Brain pericyte (primary cell): ENCODE measurements at places on chromosomes 6 and 20.

DNA sequence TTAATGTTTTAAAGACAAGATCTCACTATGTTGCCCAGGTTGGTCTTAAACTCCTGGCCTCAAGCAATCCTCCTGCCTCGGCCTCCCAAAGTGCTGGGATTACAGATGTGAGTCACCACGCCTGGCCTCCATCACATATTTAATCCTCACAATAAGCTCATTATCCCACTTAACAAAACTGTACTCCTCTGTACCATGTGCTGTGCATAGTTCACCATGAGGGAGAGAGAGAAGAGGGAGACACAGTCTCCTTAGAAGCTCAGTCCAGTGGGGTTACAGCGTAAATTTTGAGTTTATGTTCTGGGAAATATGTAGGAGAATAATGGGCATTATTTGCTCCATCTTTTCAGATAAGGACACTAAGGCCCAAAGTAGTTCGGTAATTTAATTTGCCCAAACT, 7.9 kb upstream of the CPNE5 start:
- DNase-seq = no peak

DNA sequence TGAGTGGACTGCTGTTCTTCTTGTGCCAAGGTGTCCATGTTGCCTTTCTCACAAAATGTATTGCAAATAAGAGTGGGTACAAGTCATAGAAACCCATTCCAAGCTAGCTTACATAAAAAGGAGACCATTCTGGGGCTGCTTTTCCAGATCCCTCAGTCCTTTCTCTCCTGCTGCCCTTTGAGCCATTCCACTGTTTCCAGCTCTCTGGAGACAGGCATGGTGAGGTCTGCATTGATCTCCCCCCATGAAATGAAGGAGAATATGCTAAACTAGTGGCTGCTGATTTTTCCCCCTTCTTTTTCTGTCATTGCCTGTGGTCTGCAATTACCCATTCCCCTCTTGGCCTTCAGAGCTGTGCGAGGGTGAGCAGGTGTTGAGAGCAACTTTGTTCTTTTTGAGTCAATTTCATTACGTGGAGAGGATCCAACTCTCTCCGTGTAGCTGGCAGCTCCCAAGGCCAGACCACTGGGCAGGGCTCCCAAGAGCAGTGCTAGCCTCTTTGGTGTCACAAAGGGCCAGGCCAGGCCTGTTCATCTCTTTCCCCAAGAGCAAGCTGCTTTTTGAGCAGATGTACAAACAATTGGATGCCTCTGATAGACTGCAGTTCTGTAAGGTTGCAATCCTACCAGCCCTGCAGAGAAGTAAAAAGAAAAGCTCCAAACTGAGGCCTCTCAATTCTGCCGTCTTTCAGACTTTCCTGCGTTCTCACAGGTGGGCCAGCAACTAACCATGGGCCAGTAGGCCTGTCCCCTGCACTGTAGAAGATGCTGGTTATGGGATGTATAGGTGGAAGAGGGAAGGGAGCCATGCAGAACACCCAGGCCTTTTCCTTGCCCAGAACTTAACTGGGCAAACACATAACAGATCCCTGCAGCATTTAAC, 96.1 kb upstream of the ARMC2 start:
- DNase-seq = no peak

DNA sequence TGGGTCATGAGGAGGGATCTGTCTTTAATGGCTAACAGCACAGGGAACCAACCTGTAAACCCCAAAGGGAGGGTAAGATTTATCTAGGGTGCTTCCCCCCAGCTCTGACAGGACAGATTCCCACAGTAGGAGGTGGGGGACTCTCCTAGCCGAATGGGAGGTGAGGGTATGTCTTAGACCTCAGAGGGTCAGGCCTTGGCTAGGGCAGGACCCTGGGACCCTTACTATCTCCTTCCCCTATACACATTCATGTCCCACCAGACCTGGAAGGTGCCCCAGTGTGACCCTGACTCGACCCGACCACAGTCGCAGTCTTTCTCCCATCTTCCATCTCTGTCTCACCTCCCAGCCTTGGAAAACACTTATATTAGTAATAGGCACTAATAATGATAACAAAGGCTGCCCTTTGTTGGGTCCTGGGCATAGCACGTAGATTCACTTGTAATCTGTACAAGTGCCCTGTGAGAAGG, 36.8 kb downstream of the VEGFA start:
- no peak for DNase-seq

DNA sequence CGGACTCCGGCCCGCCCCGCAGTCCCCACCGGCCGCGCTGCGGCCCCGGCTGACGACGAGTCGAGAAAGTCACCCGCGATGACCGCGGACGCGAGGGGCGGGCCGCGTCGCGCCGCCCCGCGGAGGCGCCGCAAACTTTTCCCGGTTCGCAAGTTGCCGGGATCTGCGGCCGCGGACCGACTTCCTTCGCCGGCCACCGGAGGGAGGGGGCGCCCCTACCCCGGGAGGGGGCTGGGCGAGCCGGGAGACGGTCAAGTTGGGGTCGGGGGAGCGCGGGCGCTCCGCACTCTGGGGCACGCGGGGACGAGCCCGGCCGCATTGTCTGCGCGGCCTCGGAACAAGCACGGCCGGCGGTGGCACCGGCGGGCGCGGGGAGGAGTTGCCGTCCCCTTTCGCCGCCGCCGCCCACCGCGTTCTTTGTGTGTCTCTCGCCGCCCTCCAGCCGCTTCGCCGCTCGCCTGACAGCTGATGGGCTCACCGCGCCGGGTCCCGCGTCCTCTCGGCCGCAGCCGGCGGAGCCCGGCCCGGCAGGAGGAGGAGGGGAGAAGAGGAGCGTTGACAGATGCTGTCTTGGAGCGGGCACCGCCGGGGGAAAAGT, 131.6 kb downstream of the OGFRL1 start:
- DNase-seq = no peak

DNA sequence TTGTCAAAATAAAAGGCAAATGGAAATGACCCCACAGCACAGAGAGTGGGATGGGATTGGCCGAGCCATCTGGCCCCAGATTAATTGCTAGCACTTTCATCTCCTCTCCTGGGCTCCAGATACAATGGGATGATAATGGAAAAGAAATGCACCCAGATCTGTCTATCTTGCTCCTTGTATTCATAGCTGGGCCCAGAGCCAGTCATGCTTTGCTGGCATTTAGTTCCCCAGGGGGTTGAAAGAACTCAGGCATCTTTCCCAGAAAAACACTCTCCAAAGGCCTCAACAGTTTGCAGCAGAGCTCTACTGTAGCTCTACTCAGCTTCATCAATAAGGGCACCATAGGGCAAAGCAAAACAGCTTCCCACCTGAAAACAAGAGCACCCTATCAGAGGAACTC, 116.0 kb upstream of the FOXA2 start:
- DNase-seq = peak; percentile 30

DNA sequence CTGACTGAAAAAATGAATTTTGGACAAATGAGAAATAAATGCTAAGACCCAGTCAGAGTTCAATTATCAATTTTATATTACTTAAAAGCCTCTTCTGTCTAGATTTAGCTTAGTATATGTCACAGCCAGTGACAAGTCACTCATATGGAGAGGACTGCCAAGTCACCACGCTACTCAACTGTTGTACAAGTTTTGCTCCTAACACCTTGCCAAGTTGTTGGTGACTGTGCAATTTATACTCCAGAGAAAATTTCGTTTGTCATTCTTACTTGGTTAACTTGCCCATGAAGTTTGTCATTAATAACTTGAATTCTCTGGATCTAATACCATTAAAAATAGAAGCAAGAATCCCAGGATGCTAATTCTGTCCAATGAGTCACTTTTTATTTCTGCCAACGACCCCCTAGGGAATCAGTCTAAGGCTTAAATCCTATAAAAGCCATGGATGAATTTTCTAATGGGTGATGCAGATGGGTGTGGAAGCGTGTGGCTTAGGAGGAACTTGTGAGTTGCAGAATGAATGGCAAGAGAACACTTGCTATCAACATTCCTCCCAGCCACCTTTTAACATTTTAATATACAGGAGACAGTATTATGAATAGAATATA, 30.4 kb upstream of the FBXO30 start:
- DNase-seq = no peak

- no peak for DNase-seq
Observed at GRCh38 chr20:57577679-57578475, 17.0 kb downstream of the PCK1 start.

DNA sequence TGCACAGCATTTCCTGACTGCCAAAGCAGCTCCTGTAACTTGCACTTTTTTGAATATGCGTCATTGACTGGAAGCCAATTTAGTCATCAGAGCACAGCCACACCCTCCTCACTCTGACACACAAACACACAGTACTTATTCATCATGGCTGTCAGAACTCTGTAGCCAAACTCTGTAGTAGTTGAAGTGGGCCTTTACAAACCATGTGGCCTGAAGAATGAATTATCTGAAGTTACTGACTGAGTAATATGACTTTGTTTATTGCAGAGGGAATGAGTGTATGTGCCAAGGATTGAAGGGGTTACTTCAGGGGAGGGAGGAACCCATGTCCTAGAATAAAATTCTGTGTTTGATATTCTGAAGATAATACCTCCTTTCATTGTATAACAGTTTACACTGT, 102.7 kb downstream of the FIG4 start:
- DNase-seq = peak; percentile 44

- DNase-seq = no peak
Observed at GRCh38 chr6:159977255-159977903, 8.5 kb downstream of the IGF2R start.

DNA sequence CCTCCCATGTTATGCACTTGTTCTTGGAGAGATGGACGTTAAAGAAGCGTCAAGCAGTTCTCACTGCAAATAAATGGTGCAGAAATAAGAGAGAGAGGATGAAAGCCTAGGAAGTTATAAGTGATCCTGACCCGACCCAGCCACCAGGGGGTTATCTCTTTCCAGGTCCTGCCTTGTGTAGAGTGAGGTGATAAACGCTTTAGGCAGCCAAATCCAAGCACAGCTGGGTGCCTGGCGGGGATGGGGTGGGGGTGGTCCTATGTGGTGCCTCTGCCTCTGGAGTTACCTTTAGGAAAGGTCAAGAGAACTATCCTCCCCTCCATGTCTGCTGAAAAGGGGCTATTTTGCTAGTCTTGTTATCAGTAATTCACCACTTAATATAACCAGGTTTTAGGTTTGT, 9.2 kb upstream of the TFAP2A start:
- DNase-seq = no peak

DNA sequence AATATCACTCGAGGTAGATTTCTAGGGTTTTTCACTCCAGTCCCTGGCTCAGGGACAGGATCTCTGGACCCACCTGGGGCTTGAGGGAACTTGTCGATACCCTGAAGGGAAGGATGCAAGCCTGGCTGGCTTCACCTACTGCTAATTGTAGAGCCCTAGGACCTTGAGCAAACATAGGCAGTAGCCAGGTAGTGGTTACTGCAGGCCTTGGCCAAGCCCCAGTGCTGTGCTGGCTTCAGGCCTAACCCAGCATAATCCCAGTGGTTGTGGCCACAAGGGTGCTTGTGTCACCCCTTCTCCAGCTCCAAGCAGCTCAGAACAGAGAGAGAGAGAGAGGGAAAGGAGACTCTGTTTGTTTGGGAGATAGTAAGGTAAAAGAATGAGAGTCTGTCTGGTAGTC, 5.8 kb upstream of the MCM9 start:
- DNase-seq = no peak

DNA sequence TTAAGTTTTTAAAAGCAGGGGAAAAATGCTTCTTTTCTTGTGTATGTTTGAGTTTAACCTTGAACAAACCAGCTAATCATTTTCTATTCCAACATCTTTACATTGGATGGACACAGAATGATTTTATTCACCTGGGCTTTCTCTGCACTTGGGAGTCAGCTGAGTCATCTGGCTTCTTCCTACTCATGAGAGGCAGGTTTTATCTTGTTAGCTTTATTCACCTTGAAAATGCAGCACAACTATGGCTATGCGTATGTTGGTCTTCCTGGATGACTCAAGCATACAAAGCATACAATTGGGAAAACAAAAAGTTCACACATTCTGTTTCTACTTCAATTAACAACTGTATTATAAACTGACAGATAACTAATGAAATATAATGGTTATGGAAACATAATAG, 737.7 kb downstream of the FRK start:
- DNase-seq = no peak

GRCh38 chr6:1933292-1933691, 312.1 kb downstream of the GMDS start:
- DNase-seq = no peak

- DNase-seq = no peak
Observed at GRCh38 chr6:119608994-119609393, 259.4 kb upstream of the MAN1A1 start.
